ENCODE measurements at places on chromosomes 4 and X. TPM values are rescaled to one million over a fixed set of nuclear protein-coding genes. Genes with fewer than 3 reads are reported as not detected.

The TEX13C gene
- not detected for total RNA-seq

The ZNF182 gene
- total RNA-seq, result 3.0 TPM

The TSPAN7 gene
- total RNA-seq, result not detected

The PLA2G12A gene
- total RNA-seq, result 8.0 TPM

The GPR34 gene
- not detected for total RNA-seq

The TMEM144 gene
- 9.2 TPM for total RNA-seq

The EDA gene
- 0.14 TPM for total RNA-seq
